ENCODE measurements at places on chromosomes 4 and X. TPM values are rescaled to one million over a fixed set of nuclear protein-coding genes. Genes with fewer than 3 reads are reported as not detected.

Gene ARMCX4
- 1.1 TPM for total RNA-seq

Gene TMPRSS11D
- total RNA-seq = not detected

Gene GUCY1B1
- total RNA-seq = 1.6 TPM

Gene CYTL1
- total RNA-seq = not detected

Gene CT45A3
- total RNA-seq = not detected

DNA sequence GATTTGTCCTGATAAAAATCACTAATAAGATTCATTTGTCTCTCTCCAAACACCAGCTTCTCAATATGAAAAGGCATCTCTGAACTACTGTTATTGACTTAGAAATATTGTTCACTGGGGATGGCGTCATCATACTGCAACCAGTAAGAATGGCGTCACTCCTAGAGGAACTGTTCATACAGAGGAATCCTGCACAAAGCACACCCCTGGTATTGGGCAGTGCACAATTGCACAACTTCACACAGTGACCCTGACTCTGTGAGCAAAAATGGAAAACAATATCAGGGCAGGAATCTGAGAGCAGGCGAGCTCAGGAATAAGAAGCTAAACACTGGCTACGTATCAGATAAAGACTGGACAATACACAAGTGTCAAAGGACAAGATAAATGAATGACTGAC lies 66.7 kb upstream of the PNPLA4 start:
- DNase-seq = no peak

DNA sequence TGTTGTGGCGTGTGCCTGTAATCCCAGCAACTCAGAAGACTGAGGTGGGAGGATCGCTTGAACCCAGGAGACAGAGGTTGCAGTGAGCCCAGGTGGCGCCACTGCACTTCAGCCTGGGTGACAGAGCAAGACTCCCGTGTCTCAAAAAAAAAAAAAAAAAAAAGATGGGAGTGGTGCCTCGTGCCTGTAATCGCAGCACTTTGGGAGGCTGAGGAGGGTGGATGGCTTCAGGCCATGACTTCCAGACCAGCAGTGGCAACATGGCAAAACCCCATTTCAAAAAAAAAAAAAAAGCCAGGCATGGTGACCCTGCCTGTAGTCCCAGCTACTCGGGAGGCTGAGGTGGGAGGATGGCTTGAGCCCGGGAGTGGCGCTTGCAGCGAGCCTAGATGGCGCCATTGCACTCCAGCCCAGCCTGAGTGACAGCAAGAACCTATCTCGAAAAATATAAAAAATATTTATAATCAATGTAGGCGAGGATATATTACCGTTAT lies 27.0 kb downstream of the EIF2S3 start:
- peak; percentile 57 for DNase-seq

DNA sequence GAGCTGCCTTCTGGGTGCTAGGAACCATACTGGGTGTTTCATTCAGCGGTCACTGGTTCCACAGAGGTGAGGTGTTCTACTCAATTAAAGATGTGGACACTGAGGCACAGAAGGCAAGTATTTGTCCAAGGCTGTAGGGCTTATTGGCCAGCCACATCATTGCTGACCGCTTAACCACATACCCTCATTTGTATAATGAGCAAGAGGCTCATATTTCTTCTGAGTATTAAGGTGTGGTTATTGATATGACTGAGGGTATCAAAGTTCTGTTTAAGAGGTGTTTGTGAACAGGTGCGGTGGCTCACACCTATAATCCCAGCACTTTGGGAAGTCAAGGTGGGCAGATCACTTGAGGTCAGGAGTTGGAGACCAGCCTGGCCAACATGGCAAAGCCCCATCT lies 14.3 kb downstream of the RNF4 start:
- DNase-seq = no peak

GRCh38 chrX:24245202-24245601 lies 68.7 kb downstream of the SUPT20HL2 start:
- DNase-seq = no peak

- no peak for DNase-seq
Observed at GRCh38 chr4:118268780-118269179, 84.0 kb downstream of the PRSS12 start.

DNA sequence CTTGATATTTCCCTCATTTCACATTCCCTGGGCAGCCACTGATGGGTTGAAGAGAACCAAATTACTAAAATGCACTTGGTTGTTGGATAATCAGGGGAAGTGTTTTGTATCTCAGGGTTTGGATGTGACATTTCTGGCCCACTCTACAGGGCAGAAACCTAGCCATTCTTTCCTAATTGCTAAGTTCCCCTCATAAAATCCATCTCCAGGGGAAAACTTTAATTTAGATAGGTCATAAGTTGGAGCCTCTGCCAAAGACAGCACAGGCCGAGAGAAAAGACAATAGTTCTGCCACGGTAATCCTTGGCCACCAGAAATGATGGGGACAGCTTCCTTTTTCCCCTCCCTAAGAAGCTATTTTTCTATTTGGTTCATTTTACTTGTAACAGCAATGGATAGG lies 192.7 kb upstream of the C1QTNF7 start:
- DNase-seq = no peak

GRCh38 chrX:9882669-9883446 lies 84.3 kb upstream of the CLDN34 start:
- DNase-seq = no peak

GRCh38 chr4:8469550-8469949 lies 29.0 kb downstream of the TRMT44 start:
- DNase-seq = no peak

GRCh38 chrX:18895189-18895951 lies 88.5 kb downstream of the PHKA2 start:
- DNase-seq = no peak

GRCh38 chrX:10932842-10933440 lies 178.2 kb upstream of the HCCS start:
- DNase-seq = no peak

- DNase-seq = no peak
Observed at GRCh38 chr4:85274955-85275354, 200.0 kb upstream of the ARHGAP24 start.

DNA sequence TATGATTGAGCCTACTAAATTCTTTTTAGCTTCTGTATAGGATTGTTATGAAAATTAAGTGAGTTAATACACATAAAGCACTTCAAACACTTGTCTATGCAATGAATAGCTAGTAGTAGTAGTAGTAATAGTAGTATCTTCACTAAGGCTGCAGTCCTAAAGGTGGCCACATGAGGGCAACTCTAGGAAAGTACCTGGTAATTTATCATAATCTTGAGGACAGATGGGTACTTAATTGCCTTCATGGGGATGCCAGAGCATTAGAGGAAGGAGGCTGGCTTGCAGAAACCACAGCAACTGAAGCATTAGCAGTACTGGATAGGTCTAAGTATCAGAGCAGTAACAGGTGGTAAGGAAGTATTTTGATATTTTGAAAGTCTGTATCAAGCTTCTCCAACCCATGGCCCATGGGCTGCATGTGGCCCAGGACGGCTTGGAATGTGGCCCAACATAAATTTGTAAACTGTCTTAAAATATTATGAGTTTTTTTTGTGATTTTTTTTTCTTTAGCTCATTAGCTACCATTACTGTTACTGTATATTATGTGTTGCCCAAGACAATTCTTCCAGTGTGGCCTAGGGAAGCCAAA lies 17.3 kb downstream of the NIPAL1 start:
- no peak for DNase-seq
